ENCODE measurements at places on chromosomes 5 and 9. TPM values are rescaled to one million over a fixed set of nuclear protein-coding genes. Genes with fewer than 3 reads are reported as not detected.

TPPP gene
- total RNA-seq: 13.5 TPM

AGXT2 gene
- not detected for total RNA-seq

DOCK8 gene
- 2.4 TPM for total RNA-seq

MAST4 gene
- 13.9 TPM for total RNA-seq

GFI1B gene
- 0.41 TPM for total RNA-seq

YIPF5 gene
- total RNA-seq: 78.3 TPM

IL9 gene
- total RNA-seq: not detected

RETREG1 gene
- 73.0 TPM for total RNA-seq

C5orf52 gene
- total RNA-seq: not detected

NUTM2F gene
- not detected for total RNA-seq

FANCC gene
- total RNA-seq: 12.2 TPM

UBE2QL1 gene
- 39.1 TPM for total RNA-seq

GPR151 gene
- 0.41 TPM for total RNA-seq

HNRNPH1 gene
- 818 TPM for total RNA-seq

LECT2 gene
- total RNA-seq: not detected

SPINK6 gene
- not detected for total RNA-seq

FBXO4 gene
- 20.4 TPM for total RNA-seq

PCDHGA4 gene
- 5.7 TPM for total RNA-seq

DPYSL3 gene
- total RNA-seq: 888 TPM

CDH12 gene
- 38.3 TPM for total RNA-seq

PHF24 gene
- total RNA-seq: 19.2 TPM

MAMDC4 gene
- total RNA-seq: 4.1 TPM

GPR21 gene
- 28.9 TPM for total RNA-seq

CD72 gene
- 0.41 TPM for total RNA-seq

PCDHA6 gene
- total RNA-seq: 17.1 TPM

CYLC2 gene
- not detected for total RNA-seq

HRCT1 gene
- 0.82 TPM for total RNA-seq

PCDHA8 gene
- 8.2 TPM for total RNA-seq

TDRD7 gene
- total RNA-seq: 20.4 TPM

TSLP gene
- total RNA-seq: not detected

MTREX gene
- 125 TPM for total RNA-seq

CCDC183 gene
- total RNA-seq: 2.0 TPM

RRAGA gene
- total RNA-seq: 62.0 TPM

PRKACG gene
- not detected for total RNA-seq

F2RL1 gene
- 1.2 TPM for total RNA-seq

TAF11L10 gene
- total RNA-seq: not detected

F12 gene
- total RNA-seq: 2.4 TPM

MCTP1 gene
- 48.5 TPM for total RNA-seq

SLC6A18 gene
- total RNA-seq: not detected

LCN15 gene
- not detected for total RNA-seq

SV2C gene
- 2.9 TPM for total RNA-seq

LRRC19 gene
- not detected for total RNA-seq

NMUR2 gene
- not detected for total RNA-seq

SH3RF2 gene
- total RNA-seq: under 0.01 TPM

RFX3 gene
- 72.2 TPM for total RNA-seq

MZB1 gene
- total RNA-seq: not detected

IQGAP2 gene
- 9.4 TPM for total RNA-seq

OR1J1 gene
- not detected for total RNA-seq

ZFR gene
- total RNA-seq: 144 TPM

SNCAIP gene
- 37.9 TPM for total RNA-seq

LRRC70 gene
- 3.7 TPM for total RNA-seq

FAM221B gene
- not detected for total RNA-seq
